Right lung (tissue), 10 donors: ENCODE measurements at places on chromosomes 16 and 17. TPM values are rescaled to one million over a fixed set of nuclear protein-coding genes. Genes with fewer than 3 reads are reported as not detected.

GRCh38 chr16:29023279-29024277 is 38.7 kb downstream of the LAT start:
- no peak for DNase-seq

DNA sequence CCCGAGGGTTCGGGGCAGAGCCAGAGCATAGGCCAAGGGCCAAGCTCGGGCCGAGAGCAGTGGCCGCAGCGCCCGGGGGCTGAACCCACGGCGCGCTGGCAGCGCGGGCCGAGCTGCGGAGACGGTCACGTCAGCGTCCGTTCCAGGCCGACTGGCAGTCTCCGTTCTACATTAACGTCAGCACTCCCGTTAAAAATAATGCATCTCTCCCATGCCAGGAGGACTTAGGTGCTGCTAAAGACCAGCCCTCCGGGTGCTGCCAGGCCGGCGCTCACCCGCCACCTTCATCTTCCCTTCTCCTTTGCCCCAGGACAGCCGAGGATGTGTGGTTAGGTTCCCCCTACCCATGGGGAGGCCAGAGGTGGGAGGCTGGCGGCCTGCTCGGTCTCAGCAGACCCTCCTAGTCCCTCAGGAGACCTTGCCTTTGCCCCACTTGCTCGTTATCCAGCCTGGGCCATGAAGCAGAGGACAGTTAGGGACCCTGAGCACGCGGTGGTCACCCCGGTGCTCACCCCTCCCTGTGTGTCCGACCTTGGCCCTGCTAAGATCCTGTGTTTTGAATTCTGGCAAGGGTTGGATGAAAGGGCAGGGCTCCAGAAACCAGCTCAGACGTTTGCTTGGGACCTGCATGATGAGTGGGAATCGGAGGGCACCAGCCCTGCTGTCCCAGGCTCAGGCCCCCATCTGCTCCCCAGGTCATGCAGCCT is 572 bp downstream of the MPG start:
- DNase-seq: no peak

DNA sequence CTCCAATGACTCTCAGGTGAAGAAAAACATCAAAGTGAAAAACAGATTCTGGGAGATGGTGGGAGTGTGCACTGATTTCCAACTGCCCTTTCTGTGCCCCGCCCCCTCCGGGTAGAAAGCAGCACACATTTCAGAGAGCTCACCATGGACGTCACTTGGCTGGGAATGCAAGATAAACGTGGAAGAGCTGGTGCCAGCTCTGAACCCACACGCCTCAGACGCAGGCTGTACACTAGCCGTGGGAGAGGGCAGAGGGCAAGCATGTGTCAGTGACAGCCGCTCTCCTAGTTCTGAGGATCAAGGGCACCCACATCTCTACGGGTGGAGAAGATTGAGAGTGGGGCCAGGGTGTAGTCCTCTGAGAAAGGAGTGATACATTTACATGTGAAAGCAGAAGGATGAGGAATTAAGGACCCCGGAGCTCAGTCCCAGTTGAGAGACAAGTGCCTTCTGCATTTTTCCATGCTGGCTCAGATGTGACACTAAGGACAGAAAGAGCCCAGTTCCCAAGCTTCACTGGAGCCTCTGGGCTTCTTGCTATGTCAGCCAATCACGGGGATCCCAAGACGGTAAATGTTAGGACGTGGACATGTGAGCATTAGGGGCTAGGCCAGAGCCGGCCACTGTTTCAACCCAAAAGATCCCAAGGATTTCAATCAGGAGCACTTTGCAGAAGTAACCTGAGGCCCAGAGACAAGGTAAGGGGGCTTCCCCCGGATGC is 101.3 kb downstream of the ZFHX3 start:
- no peak for DNase-seq

GRCh38 chr16:49545243-49545642 is 171.6 kb downstream of the C16orf78 start:
- DNase-seq: no peak

- no peak for DNase-seq
Observed at GRCh38 chr17:77453613-77454241, 313.0 kb downstream of the SEC14L1 start.

- peak; percentile 96 for DNase-seq
Observed at GRCh38 chr16:15672514-15673167, 22.6 kb downstream of the NDE1 start.

DNA sequence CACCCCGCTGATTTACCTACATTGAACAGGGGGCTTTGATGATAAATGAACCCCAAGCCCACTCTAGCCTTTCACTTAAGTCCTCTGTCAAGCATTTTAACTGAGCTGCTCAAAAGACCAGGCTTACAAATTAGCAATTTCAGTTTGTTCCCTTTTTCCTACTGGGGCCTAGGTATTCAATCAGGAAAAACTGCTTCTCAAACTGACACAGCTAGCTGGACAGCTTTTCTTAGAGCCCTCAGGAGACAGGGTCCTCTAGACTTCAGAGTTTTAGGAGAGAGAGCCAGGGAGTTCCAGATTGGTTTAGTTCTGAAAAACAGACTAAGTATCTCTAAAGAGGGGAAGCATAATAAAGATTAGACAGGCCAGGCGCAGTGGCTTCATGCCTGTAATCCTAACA is 6.2 kb upstream of the HEXIM2 start:
- DNase-seq: peak; percentile 40

DNA sequence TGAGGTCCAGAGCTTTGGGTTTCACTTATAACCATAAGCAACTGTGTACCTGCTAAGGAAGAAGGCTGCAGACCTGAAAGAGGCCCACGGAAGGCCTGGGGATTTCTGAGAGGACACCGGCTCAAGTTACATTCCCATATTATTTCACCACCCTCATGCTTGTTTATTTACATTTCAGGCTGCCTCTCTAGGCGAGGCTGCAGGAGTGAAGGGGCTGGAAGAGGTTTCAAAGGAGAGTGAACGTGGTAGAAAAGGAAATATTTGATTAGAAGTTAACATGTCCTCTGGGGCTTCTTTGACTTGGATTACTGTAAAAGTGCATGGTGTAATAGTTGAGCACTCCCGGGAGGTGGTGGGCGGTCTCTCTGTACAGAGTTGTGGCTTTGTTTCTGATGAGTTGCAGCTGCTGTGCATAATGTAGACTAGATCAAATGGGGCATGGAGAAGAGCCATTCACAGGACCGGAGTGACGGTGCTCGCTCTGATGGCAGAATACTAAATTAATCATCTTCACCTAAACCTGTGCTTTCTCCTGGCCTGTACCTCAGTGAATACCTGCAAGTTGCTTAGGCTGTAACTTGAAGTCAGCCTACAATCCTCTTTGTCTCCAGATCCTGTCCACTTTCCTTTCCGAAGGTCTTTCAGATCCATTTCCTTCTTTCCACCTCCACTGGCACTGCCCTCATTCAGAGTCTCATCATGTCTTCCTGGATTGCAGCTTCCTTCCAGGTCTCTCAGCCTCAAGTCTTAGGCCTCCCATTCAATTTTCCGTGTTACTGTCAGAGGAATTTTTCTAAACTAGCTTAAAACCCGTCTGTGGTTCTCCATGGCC is 1.9 kb upstream of the CPD start:
- peak; percentile 83 for DNase-seq

- no peak for DNase-seq
Observed at GRCh38 chr17:74754832-74755231, 6.4 kb downstream of the NHERF1 start.

GRCh38 chr17:10727192-10727591 is 2.6 kb downstream of the TMEM220 start:
- no peak for DNase-seq

DNA sequence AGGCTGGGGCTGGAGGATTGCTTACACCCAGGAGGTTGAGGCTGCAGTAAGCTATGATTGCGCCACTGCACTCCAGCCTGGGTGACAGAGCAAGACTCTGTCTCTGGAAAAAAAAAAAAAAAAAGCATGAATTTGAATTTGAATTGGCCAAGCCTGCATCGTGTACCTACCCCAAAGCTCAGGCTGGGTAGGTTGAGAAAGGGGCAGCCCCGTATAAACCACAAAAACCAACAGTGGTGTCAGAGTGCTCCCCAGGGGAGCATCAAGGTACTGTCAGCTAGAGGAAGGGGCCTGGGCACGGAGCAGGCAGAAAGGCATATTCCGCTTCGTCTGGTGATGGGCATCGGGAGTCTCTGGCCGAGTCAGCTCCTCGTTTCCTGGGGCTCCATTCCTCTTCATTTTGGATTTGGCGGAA is 40.9 kb downstream of the RAP1GAP2 start:
- no peak for DNase-seq

DNA sequence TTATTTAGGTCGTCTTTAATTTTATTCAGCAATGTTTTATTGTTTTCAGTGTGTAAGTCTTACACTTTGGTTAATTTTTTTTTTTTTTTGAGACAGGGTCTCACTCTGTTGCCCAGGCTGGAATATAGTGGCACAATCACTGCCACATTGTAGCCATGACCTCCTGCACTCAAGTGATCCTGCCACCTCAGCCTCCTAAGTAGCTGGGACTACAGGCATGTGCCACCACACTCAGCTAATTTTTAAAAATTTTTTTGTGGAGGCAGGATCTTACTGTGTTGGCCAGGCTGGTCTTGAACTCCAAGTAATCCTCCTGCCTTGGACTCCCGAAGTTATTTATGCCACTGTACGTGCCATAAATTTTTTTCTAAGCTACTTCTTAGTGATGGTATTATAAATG is 14.5 kb downstream of the RPS6KB1 start:
- DNase-seq: no peak

GRCh38 chr17:40338058-40338457 is 26.5 kb downstream of the GJD3 start:
- no peak for DNase-seq

- DNase-seq: no peak
Observed at GRCh38 chr17:27354051-27354490, 60.2 kb downstream of the WSB1 start.

GRCh38 chr17:52751051-52751450 is 592.5 kb upstream of the CA10 start:
- no peak for DNase-seq

- no peak for DNase-seq
Observed at GRCh38 chr17:39916918-39917317, 1.5 kb downstream of the GSDMB start.

DNA sequence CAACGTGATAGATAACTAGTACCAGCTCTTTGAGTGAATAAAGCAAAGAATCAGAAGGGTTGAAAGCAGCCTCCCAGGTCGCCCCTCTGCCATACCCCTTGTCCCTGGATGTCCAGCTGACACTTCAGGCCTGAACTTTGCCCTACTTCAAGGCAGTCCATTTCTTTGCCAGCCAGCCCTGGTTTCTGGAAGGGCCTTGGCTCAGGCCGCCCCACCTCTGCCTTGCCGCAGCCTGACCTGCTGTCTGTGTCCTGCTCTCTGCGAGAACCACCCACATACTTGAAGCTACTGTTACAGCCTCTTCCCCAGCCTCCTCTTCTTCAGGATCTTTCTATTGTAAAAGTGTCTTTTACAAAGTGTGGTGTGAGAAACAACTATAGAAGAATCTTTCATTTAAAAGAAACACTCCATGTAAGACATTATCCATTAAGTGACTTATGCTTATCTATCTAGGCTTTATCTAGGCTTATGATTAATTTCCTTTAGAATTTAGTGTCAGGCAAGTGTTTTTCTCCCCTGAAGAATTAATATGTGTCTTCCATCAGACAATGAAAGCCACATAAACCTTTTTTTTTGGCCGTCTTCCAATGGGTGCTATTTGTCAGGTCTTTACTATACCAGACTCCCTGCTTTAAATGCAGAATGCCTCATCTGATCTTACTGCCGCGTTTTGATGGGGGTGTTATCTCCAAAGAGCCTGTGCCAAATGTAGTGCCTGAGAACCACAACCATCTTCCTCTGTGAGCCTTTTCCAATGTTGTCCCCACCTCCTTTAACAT is 133.9 kb downstream of the SOCS1 start:
- DNase-seq: no peak

DNA sequence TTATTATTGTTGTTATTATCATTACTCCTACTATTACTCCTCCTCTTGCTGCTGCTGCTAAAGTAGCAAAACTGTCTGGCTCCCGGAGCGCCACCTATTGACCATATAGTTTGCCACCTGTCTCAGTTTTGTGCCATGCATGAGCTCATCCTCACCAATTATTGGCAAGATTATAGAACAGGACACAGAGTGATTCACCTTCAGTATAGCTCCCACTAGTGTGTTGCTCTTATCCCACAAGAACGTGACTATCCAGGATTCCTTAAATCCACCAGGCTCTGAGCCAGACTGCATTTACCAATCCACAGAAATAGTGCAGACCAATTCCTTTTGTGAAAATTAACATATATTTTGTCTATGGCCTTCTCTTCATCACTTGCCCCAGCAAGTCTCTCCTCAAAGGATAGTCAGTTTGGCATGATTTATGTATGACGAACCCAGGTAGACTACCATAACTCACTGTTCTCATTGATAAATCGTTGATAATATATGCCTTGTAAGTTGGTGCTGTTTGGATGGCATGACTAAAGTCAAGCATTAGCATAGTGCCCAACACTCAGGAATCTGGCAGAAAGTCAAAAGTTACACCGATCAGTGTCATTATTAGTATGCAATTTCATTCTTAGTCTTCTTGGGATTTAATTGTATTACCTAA is 405.5 kb upstream of the HSBP1 start:
- no peak for DNase-seq

DNA sequence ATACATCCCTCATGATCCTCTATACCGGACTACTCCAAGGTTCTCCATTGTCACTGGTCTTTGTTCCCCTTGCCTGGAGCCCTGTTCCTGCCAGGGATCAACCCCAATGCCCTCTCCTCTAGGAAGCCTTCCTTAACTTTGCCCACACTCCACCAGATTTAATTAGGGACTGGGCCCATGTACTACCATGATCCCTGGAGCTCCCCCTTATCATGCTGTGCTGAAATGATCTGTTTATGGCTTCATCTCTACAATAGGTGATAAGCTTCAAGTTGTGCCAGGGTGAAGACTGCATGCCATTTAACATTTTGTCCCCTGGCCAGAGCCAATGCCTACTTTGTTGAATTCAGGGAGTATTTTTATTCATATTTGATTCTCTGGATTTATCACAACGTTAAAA is 17.9 kb upstream of the IRX5 start:
- no peak for DNase-seq

GRCh38 chr17:42249681-42250446 is 26.3 kb downstream of the STAT5B start:
- no peak for DNase-seq

The ARHGDIG gene
- polyA plus RNA-seq: 2.4 TPM

The SSTR5 gene
- polyA plus RNA-seq: 0.08 TPM

The C1QL1 gene
- 1.5 TPM for polyA plus RNA-seq

The SLC35G6 gene
- 0.35 TPM for polyA plus RNA-seq

The UNC119 gene
- 44.4 TPM for polyA plus RNA-seq

The KRT28 gene
- not detected for polyA plus RNA-seq

The SIRT7 gene
- 13.5 TPM for polyA plus RNA-seq

The PRSS53 gene
- polyA plus RNA-seq: 2.0 TPM

The G6PC1 gene
- polyA plus RNA-seq: 0.05 TPM

The CCL2 gene
- polyA plus RNA-seq: 70.8 TPM

The LITAFD gene
- 0.14 TPM for polyA plus RNA-seq

The ZMYND15 gene
- 0.87 TPM for polyA plus RNA-seq
